T-helper 22 cell (primary cell): ENCODE measurements at places on chromosomes 11 and 22.

GRCh38 chr11:70324376-70325115 is 54.1 kb downstream of the PPFIA1 start:
- no peak for DNase-seq

DNA sequence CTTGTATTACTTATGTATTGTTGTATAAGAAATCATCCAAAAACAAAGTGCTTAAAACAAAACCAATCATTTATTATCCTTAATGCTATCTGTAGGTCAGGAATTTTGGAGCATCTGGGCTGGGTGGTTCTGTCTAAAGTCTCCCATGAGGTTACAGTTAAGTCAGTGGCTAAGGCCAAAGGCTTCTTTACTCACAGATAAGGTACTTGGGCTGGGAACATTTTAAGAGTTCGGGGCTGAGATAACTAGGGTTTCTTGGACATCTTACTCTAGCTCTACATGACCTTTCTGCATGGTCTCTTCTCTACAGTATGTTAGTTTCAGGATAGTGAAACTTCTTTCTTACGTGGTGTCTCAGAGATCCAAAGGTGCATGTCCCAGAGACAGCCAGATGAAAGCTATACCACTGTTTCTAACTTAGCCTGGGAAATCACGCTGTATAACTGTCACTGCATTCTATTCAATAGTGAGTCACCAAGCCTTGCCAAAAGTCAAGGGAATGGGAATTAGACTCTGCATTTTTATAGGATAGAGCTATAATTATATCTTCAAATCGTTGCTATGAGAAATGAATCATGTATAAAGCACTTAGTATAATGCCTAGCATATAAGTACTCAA is 29.6 kb downstream of the SOX6 start:
- no peak for DNase-seq

- no peak for DNase-seq
Measured at GRCh38 chr11:29914203-29914930, 102.5 kb downstream of the KCNA4 start.

DNA sequence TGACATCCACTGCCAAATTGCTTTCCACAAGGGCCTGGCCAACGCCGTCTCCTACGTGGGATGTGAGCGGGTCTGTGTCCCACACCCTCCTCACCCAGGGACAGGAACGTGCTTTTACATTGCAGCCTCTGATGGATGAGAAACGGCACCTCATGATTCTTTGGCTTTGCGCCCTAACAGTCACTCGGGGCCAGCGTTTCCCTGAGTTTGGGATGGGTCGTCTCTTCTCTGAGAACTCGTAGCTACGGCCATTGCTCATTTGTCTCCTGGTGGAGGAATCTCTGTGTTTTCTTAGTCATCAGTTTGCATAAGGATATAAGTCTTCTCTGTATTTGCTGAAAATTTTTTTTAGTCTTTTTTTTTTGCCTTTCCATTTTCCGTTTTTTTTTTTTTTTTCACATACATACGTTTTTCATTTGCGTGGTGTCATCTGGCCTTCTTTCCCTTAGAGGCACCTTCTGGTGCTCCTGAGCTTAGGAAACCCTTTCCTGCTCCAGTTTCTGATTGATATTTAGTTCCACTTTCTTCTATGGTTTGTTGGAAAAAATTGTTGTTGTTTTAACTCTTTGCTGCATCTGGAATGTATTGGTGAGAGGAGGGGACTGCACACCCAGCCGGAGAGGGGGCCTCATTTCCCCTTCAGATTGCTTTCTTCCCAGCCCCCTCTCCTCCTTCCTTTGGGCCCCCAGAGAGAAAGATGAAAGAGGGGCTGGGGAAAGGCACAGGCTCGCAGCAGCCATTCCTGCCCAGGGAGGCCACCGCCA is 12.0 kb downstream of the TNNT3 start:
- DNase-seq, result no peak

- no peak for DNase-seq
Measured at GRCh38 chr11:83174008-83174407, 17.1 kb downstream of the PCF11 start.

DNA sequence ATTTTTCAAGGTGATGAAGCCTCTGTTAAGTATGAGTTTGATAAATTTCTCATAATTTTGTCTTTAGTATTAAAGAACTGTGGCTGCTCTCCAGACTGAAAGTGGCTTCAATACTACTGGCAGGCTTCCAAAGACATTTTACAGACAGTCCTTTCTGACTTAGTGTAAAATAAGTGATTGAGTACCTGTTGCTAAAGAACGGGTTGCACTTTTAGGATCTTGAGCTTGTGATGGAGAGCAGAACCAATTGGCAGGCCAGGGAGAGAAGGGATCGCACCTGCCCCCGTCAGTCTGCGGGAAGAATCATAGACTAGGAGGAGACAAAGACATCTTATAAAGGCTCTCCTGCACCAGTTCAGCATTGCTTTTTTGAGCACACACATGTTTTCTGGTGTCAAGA is 4.4 kb downstream of the NCAM1 start:
- no peak for DNase-seq

DNA sequence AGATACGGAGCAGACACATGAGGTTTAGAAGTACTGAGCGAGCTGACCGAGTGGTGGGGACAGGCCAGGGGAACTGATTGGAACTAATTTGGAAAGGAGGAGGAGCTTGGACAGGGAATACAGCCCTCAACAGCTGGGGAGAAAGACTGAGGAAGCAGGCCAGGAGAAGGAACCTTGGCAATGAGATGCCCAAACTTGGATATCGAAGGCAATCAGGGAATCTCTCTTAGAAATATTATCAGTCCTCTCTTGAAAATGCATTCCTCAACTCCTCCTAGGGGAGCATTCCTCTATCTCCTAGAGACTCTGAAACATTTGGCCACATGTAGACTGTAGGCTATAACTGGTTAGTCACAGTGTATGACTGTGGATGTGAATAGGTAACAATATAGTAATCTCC is 284.6 kb downstream of the GUCY1A2 start:
- DNase-seq, result no peak

- DNase-seq, result no peak
Measured at GRCh38 chr22:47724751-47725150, 962.3 kb downstream of the TBC1D22A start.

DNA sequence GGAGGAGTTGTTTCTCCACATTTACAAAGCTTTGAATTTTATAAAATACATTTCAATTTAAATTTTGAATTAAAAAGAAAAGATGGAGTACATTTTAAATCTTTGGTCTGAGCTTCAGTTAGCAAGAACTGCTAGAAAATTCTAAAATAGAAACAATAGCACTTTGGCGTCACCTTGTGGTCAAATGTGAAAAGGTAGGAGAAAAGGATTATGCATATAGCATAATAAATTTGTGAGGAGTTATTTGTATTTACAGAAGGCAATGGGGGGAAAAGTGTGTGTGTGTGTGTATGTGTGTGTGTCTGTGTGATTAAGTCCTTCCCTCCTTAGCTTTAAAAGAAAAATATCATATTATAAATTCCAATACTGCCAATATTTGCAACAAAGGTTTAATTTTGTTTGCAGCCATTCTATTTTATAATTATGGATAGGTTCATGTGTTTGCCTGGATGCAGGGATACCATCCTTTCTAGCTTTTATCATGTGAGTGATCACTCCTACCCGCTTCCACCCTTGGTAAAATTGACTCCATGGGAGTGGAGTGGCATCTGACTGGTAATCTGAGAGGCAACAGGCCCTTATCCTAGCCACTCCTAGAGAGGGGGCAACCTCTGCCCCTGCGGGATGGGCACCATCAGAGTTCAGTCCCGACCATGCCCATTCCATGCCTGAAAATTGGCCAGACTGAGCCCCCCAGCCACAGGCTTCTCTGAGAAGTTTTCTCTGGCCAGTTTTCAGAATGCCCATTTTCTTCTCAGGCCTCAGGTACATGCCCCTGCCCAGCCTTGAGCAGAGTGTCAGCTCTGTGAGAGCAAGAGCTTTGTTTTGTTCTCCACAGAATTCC is 13.6 kb upstream of the LGR4 start:
- no peak for DNase-seq

- DNase-seq, result no peak
Measured at GRCh38 chr22:44842417-44842816, 90.0 kb downstream of the ARHGAP8 start.

GRCh38 chr22:45991098-45991497 is 14.1 kb upstream of the WNT7B start:
- DNase-seq, result no peak

- no peak for DNase-seq
Measured at GRCh38 chr11:96045622-96046456, 121.9 kb upstream of the MTMR2 start.

DNA sequence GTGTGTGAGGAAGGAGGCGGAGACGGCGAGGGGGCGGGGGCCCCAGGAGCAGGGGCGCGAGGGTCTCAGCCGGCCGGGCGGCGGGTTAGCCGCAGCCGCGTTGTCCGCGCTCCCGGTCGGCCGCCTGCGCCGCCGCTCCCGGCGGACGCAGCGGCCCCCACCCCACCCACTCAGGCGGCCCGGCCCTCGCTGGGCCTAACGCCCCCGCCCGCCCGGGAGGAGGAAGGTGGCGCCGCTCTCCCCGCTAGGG is at the start of gene FCHSD2:
FCHSD2 (minus strand) TSS at position 191 of the 250 bp plus-strand sequence. CDS start 441 bp downstream, outside the sequence.
- DNase-seq, result no peak

DNA sequence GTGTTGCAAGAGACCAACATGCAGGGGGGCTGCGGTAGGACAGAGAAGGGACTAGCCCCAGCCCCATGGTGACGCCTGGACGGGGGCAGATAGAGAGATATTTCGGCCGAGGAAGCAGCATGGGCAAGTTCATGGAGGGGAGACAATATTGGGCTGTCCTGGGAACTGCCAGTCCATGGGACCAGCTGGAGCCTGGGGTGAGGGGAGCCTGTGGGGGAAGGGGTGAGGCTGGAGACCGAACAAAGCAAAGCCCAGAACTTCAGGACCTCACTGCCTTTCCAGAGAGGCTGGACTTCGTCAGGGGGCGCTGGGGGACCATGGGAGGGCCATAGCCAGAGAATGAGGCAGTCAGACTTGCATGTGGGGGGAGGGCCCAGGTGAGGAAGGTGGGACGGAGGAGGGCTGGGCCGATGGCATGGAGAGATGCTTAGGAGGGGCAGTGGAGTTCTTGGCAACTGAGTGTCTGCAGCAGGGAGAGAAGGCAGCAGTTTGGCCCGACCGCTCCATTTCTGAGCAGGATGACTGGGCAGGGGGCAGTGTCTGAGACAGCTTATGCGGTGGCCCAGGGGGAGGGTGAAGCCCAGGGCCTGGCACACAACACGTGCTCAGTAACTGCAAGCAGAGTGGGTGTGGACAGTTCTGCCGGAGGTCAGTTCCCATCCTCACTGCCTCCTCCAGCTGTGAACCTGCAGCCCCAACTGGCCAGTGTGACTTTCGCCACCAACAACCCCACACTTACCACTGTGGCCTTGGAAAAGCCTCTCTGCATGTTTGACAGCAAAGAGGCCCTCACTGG is 712 bp downstream of the UPK3A start:
- DNase-seq, result no peak

DNA sequence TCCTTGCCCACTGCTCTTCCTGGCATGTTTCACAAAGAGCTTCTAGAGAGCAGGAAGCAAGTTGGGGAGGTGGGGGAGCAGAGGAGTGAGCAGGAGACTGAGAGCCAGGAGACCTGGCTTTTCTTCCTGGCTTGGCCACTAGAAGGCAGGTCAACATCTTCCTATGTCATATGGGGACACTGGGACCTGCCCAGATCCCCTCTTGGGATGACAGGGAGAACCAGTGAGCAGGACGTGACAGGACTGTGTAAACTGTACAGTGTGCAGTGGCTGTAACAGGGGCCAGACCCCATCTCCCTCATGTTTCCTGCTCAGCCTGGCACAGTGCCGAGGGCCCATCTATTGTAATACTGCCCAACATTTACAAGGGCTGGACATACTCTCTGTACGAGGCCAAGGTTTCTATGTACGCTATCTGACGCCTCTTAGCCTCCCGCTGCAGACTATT is 29.4 kb downstream of the GDPD5 start:
- no peak for DNase-seq

- DNase-seq, result no peak
Measured at GRCh38 chr11:19607656-19608360, 104.8 kb upstream of the NAV2 start.

DNA sequence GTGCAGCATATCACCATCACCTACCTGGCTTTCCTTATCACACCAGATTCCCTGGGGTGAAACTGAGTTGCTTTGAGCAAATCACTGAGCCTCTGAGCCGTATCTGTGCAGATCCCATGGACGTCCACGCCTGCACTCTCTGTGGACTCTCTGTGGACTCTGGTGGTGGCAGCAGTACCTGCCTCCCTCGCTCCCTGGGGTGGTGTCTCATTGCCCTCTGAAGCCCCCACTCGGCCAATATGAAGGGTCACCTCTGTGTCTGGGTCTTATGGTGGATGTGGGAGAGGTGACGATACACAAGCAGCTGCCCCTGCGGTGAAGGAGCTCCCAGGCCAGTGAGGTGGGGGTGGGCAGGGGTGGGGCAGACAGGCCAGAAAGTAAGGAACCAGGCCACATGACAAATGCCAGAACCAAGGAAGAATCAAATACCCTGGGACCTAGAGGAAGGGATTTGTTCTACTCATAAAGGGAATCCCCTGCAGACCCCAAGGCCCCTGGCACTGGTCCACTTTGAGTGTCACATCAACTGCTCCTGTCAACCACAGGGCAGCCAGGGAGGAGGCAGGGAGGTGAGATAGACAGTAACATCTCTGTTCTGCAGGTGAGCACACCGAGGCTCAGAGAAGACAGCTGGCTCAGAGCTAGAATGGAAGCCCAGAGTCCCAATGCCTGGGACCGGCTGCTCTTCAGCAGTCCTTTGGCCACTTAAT is 9.2 kb upstream of the CHST1 start:
- no peak for DNase-seq

DNA sequence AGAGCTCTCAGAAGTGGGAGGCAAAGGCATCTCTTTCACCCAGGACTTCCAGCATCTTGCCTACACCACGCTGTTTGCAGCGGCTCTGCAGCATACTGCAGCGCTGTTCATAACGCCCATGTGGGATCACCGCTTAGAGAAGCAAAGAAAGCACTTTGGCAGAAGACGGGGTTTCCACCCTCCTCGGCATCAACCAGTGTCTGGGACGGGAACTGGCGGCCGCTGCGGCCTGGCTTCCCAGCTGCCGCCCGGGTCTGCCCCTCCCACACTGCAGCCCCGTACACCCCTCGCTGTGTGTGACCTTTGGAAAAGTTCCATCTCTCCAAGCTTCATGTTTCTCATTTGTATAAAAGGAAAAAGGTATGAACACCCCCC is 545 bp upstream of the TIRAP start:
- no peak for DNase-seq

DNA sequence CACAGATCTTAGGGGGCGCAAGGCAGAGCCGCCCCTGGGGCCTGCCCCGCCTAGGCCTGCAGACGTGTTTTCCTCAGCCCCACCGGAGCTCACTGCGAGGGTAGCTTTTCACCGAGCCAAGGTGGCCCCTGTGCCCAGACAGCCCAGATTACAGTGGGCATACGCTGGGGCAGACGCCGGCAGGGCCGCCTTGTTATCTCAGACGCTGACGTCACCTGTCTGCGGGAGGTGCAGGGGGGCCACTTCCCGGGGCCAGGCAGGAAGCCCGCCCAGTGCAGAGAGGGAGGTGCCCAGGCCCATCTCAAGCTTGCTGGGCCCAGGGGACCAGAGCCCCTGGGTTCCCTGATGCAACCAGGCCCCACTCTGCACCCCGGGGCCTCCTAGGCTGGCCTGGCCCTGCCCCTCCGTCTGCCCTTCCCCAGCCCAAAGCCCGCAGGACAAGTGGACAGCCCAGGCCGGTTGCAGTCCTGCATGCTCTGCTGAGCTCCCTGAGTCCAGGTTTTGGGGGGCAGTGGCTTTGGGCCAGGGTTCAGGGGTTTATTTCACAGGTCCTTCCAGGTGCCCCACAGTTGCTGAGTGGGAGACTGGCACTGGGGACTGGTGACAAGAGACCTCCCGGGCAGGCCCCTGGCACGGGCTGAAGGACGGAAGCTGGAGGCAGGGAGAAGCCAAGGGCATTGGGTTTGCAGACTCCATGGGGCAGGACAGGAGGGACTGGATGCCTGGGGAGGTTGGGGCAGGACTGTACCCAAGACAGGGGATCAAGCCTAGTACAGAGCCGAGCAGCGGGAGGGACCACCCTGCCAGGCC is 38.6 kb downstream of the IGF2 start:
- DNase-seq, result no peak
